ENCODE measurements at places on chromosomes 1 and 21. TPM values are rescaled to one million over a fixed set of nuclear protein-coding genes. Genes with fewer than 3 reads are reported as not detected.

DNA sequence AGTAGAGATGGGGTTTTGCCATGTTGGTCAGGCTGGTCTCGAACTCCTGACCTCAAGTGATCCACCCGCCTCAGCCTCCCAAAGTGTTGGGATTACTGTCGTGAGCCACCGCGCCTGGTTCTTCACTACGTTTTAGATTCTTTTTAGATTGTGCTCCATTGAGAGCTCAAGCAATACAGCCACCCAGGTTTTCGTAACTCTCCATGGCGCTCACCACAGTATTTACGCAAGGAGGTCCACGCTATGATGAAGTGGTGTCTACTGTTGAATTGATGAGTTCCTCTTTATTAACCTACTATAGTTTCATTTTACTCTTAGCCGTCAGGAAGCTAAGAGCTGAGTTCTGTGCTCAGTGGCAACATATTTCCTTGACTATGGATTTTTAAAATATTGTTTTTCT is 1.8 kb upstream of the KIF1B start:
- no peak overlapping the region for H3K4me3 ChIP-seq
- peak overlapping the region; percentile 100 for H3K27ac ChIP-seq
- peaks cover 30% of the 10 kb centered on the region for H3K4me1 ChIP-seq
- H3K36me3 ChIP-seq, result no peaks in the 10 kb centered on the region

KCNJ6 gene
- under 0.01 TPM for total RNA-seq

PHLDA3 gene
- total RNA-seq, result 158 TPM

DNA sequence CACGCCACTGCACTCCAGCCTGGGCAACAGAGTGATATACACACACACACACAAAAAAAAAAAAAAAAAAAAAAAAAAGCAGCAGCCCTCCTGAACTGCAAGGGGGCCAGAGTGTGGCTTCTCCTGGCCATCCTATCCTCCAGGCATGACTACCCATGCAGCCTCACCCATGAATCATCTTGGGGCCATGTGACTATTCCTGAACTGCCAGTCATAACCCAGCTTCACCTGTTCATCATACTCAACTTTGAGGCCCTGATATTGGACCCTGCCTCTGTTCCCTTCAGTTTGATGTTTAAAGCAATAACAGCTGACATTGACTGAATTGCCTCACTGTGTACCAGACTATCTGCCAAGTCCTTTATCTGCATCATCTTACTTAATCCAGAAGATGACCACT is 2.8 kb upstream of the HPCAL4 start:
- peaks cover 39% of the 10 kb centered on the region for H3K27me3 ChIP-seq
- H3K27ac ChIP-seq, result no peak overlapping the region
- no peak overlapping the region for H3K4me3 ChIP-seq
- H3K36me3 ChIP-seq, result no peaks in the 10 kb centered on the region
- peaks cover 20% of the 10 kb centered on the region for H3K4me1 ChIP-seq

VAMP4 gene
- 14.5 TPM for total RNA-seq

- H3K27ac ChIP-seq, result no peak overlapping the region
- DNase-seq, result no peak
- no peaks in the 10 kb centered on the region for H3K27me3 ChIP-seq
- H3K36me3 ChIP-seq, result peaks cover 59% of the 10 kb centered on the region
- H3K4me3 ChIP-seq, result no peak overlapping the region
These were observed 10.7 kb upstream of the GATAD2B start for GRCh38 chr1:153933430-153933829.

PRCC gene
- total RNA-seq, result 43.6 TPM

GRCh38 chr1:22976461-22977243 is 4.0 kb upstream of the LACTBL1 start:
- no peaks in the 10 kb centered on the region for H3K27me3 ChIP-seq
- peaks cover 3% of the 10 kb centered on the region for H3K4me1 ChIP-seq
- H3K36me3 ChIP-seq, result no peaks in the 10 kb centered on the region
- H3K4me3 ChIP-seq, result no peak overlapping the region
- no peak for DNase-seq

DNA sequence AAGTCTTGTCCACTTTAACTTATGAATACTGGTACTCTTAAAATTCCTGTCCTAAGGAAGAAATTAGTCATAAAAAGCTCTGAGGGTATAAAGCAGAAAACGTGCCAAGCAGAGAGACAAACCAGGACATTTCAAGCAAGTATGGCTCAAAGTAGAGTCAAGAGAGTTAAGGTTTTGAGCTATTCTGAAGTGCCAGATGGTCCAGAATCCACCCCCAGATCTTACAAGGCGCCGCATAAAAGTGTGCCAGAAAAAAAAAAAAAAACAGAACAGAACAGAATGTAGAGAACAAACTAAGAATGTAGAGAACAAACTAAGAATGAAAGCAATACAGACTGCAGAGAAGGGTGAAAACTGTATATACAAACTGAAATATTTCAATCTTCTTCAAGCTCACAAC is 12.5 kb downstream of the EPS15 start:
- no peaks in the 10 kb centered on the region for H3K36me3 ChIP-seq
- H3K27ac ChIP-seq, result no peak overlapping the region
- peaks cover 59% of the 10 kb centered on the region for H3K4me1 ChIP-seq
- H3K4me3 ChIP-seq, result peak overlapping the region; percentile 2
- no peaks in the 10 kb centered on the region for H3K27me3 ChIP-seq

- no peak for DNase-seq
- H3K36me3 ChIP-seq, result no peaks in the 10 kb centered on the region
- peaks cover 8% of the 10 kb centered on the region for H3K4me1 ChIP-seq
- no peaks in the 10 kb centered on the region for H3K27me3 ChIP-seq
These were observed 110.9 kb downstream of the KCNN3 start for GRCh38 chr1:154759196-154759595.

DNA sequence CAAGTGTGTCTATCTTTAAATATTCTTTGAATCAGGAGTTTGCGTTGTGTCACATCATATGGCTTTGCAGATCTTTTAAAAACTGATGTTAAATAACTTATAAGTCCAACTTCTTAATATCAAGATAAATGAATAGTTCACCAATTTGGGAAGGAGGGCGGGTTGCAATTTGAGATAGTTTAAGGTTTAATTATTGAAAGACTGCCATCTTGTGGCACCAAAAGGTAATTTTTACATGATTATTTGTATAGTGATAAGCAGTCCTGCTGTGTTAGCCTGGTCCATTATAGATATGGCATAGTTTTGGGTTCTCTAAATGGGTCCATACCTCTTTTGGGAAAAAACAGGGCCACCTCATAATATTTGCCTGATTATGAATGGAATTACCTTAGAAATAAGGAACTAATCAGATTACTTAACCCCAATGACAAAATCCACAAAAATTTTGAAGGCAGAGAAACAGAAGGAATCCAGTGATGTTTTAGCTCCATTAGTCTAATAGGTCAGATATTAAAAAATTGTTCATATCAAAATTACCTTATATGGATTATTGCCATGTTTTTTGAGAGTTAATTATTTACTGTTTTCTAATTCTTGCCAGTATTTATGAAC is 64.3 kb downstream of the PRKAA2 start:
- H3K4me3 ChIP-seq, result no peak overlapping the region
- no peak for DNase-seq
- peaks cover 13% of the 10 kb centered on the region for H3K36me3 ChIP-seq
- H3K27me3 ChIP-seq, result no peaks in the 10 kb centered on the region
- no peak overlapping the region for H3K27ac ChIP-seq

DNA sequence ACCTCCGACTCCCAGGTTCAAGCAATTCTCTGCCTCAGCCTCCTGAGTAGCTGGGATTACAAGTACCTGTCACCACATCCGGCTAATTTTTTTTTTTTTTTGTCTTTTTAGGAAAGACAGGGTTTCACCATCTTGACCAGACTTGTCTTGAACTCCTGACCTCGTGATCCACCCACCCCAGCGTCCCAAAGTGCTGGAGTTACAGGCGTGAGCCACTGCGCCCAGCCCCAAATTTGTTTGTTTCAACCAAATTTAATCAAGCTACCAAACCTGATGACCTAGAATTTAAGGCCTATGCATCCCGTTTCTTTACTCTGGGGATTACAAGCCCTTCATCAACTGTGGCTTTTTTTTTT is 58.3 kb upstream of the TBX15 start:
- H3K27me3 ChIP-seq, result no peaks in the 10 kb centered on the region
- H3K36me3 ChIP-seq, result no peaks in the 10 kb centered on the region
- H3K4me3 ChIP-seq, result no peak overlapping the region
- H3K4me1 ChIP-seq, result peaks cover 7% of the 10 kb centered on the region

- H3K4me3 ChIP-seq, result no peak overlapping the region
- H3K27me3 ChIP-seq, result no peaks in the 10 kb centered on the region
- peaks cover 55% of the 10 kb centered on the region for H3K4me1 ChIP-seq
- no peak for DNase-seq
These were observed 44.9 kb downstream of the RAB3GAP2 start for GRCh38 chr1:220227393-220227792.

DNA sequence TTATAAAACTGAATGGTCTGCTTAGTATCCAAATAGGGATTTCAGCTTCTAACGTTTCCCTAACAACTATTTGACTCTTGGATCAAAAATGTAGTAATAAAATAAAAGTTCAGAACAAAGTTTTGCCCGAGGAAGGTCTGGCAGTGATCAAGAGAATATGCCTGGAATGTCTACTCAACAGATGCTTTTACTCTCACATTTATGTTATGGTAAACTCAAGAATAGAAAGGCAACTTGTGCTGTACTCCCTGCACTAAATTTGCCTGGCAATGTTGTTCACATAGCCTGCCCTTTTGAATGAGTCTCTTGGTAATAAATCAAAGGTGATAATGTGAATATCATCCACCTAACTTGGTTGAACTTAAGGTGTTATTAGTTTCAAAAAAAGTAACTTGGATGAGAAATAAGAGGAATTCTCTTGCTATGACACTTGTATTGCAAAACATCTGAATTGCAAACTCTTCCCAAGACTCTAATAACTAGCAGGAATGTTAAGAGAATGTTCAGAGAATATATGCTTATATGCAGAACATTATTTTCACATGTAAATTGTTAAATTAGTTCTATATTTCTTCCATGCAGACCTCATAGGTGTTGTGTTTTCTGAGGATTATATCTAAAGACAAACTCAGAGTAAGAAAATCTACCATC is 215.8 kb downstream of the COL24A1 start:
- no peaks in the 10 kb centered on the region for H3K36me3 ChIP-seq
- H3K27ac ChIP-seq, result no peak overlapping the region
- no peaks in the 10 kb centered on the region for H3K27me3 ChIP-seq
- no peak overlapping the region for H3K4me3 ChIP-seq

- H3K27ac ChIP-seq, result peak within 1 kb of the TSS; percentile 84
- H3K36me3 ChIP-seq, result no peaks in the 10 kb centered on the region
- no peaks in the 10 kb centered on the region for H3K27me3 ChIP-seq
- peaks cover 24% of the 10 kb centered on the region for H3K4me1 ChIP-seq
- peak within 1 kb of the TSS; percentile 62 for H3K4me3 ChIP-seq
These were observed at the start of gene HMCN1 for GRCh38 chr1:185733818-185734735. Gene HMCN1 (plus strand): TSS chr1:185734391. CDS start chr1:185734780, 389 bp downstream.

Measured in esophagus muscularis mucosa (tissue), 4 donors.